NCI-H524 (cell line): ENCODE measurements at places on chromosomes 3 and 15.

DNA sequence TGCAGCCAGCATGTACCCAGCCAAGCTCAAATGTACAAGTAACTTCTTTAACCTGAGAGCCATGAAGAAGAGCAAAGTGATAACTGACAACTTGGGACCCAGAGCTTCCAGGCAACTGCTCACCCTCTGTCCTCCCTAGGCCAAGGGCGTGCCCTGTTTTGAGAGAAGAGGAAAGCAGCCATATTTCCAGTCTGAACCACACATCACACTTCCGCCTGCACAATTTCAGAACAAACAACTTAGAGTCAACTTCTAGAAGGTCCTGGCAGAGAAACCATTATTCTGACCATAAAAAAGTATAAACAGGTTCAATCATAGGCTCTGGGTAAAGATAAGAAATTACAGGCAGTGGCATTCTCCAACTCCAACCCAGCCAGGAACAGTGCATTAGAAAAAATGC lies 50.1 kb downstream of the ITGB5 start:
- no peak for DNase-seq

- no peak for DNase-seq
Observed at GRCh38 chr3:175585898-175586297, 726.8 kb downstream of the NAALADL2 start.

DNA sequence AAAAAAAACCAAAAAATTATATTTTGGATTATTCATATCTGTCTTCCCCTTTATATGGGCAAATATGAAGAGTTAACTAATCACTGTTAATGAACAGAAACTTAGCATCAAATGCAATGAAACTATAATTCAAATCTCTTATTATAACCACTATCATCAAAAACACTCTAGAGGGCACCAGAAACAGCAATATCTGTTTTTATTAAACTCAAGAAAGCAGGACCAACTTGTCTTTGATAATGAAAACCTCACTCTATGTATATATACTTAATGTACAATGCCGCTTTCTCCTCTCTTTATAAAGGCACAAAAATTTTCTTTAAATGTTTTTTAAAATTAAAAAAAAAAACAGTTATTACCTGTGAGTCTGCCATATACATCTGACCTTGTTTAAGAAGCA lies 92.7 kb downstream of the UACA start:
- no peak for DNase-seq

GRCh38 chr3:144931590-144931989 lies 960.0 kb downstream of the DIPK2A start:
- no peak for DNase-seq

GRCh38 chr3:116939550-116939949 lies 230.0 kb downstream of the TUSC7 start:
- DNase-seq, result no peak

DNA sequence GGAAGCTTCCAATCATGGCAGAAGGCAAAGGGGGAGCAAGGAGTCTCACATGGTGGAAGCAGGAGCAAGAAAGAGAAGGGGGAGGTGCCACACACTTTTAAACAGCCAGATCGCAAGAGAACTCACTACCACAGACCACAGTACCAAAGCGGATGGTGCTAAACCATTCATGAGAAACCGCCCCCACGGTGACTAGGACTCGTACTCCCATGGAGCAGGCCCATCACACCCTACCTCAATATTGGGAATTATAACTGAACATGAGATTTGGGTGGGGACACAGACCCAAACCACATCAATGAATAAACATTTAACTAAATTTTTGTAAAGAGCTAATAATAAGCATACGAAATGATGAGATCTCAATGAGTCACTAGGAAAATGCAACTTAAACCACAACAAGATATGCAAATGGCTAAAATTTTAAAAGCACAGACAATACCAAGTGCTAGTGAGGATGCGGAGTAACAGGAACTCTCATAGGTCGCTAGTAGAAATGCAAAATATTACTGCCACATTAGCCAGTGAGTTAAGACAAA lies 10.0 kb downstream of the MRPS25 start:
- no peak for DNase-seq
